ENCODE measurements at places on chromosomes 6 and 20.

DNA sequence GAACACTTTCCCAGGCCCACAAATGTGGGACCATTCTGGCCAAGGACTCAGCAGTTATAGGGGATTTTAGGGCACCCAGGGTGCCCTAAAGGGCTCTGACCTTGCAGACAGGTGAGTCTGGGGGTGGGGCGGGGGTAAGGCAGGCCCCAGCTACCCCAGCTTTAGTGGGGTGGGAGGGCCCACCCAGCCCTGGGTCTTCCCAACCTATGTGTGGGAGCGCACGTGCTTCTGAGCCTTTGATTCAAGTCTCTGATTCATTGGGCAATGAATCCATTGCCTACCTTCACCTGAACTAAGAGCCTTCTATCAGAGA, 958 bp downstream of the SERPINB1 start:
- no peak for DNase-seq

DNA sequence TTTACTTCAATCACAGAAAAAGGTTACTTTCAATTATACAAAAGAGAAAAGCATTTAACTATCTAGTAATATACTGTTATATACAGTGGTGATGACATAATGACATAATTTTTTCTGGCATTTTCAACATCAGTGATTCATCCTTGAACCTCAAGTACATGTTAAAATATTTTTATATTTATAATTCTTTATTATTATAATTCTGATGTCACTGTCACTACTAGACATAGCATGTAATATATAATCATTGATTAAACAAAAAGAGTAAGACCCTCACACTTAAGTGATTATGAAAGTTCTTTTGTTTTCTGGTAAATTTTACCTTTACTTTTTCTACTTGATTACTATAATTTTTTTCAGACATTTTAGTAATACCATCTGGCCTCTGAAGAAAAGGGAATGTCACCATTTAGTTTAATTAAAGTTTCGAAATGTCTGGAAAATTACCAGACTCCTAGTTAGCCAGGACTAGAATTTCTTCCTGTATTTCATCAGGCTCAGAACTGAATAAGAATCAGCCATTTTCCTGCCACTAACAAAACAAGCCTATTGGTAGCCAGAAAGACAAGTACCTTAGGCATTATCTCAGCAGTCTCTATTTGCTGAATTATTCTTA, 71.5 kb downstream of the FILIP1 start:
- no peak for DNase-seq

- DNase-seq, result no peak
These were observed 532 bp upstream of the SLC35F1 start for GRCh38 chr6:117906507-117906957.

DNA sequence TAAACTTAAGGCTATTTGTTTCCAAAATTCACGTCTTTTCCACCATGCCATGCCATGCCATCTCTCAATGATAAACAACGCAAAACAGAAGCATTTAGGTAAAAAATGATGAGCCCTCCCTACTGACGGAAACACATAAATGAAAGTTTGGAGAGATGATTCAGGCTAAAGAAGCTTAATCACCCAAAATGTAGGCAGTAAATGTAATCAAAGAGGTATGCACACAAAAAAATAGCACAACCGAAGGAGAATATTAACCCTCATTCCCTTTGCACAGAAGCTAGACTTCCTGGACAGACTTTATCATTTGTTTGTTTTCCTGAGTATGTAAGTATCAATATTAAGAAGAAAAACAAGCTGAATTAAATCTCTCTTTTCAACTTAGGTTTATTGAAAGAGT, 28.8 kb downstream of the DCDC2 start:
- DNase-seq, result no peak

DNA sequence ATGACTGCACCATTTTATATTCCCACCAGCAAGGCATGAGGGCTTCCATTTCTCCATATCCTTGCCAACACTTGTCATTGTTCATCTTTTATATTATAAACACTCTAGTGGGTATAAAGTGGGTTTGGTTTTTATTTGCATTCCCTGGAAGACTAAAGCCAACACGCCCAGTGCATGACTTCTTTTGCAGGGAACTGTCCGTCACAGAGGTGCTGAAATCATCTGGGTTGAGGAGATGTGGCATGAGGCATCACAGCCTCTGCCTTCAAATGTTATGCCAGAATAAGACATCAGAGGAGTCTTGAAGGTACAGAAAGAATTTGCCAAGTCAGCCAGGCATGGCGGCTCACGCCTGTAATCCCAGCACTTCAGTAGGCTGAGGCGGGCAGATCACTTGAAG, 29.9 kb upstream of the FAM210B start:
- DNase-seq, result no peak

- DNase-seq, result no peak
These were observed 120.8 kb upstream of the TNFAIP3 start for GRCh38 chr6:137746264-137746663.

DNA sequence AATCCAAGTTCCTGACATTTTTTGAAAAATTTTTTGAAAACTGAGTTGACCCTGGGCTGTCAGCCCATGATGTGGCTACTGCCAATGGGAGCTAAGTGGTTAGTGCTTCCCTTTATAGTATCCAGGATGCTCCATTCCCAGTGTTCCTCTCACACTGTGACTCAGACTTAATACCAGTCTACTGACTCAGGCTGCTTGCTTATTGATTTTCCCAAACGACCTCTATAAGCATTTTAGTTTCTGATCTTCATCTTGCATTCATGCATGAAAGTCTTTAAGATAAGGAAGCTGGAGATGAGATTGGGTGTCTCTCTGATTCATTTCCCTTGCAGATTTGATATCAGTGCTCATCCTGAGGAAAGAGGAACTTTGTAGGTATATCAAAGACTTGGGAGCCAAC, 560.0 kb downstream of the TBC1D32 start:
- no peak for DNase-seq

DNA sequence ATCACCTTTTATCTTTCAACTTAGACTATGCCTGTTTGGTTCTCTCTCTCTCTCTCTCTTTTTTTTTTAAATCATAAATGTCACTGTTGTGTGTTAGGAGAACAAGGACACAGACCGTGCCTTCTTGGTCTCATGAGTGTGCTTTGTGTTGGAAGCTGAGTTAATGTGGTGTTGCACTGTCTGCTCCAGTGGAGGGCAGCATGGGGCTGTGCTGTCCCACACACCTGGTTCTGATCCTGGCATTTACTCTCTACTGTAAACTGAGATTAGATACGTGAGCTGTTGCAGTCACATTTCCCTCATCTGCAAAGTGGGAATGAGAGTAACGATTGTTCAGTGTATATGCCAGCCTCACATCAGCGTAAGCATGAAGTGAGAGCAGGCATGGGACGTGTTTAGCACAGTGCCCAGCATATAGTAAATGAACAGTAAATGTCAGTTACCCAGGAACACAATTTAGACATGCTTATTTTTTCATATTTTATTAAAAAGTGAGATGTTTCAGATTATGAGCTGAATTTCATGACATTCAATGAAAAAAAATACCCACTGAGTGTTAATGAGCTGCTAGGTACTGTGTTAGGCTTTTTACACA, 161.1 kb downstream of the FARS2 start:
- no peak for DNase-seq

DNA sequence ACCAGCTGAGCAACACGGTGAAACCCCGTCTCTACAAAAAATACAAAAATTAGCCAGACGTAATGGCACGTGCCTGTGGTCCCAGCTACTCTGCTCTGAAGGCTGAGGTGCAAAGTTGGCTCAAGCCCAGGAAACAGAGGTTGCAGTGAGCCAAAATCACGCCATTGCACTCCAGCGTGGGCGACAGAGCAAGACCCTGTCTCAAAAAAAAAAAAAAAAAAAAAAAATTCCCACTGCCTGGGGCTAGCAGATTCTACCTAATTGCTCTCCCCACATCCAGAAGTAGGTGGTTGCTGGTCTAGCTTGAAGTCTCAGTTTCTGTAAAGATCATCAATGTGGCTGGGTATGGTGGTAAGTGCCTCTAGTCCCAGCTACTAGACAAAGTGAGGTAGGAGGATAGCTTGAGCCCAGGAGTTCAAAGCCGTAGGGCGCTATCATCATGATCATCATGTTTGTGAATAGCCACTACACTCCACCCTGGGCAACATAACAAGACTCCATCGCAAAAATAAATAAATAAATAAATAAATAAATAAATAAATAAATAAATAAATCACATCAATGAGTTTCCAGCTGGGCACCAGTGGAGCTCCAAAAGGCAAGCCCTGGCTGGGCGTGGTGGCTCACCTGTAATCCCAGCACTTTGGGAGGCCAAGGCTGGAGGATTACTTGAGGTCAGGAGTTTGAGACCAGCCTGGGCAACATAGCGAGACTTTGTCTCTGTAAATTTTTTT, 6.3 kb upstream of the AP5S1 start:
- DNase-seq, result no peak

GRCh38 chr20:44309763-44310663, 989 bp downstream of the FITM2 start:
- DNase-seq, result no peak

GRCh38 chr6:72972579-72972978, 252.7 kb downstream of the KHDC1L start:
- DNase-seq, result no peak

DNA sequence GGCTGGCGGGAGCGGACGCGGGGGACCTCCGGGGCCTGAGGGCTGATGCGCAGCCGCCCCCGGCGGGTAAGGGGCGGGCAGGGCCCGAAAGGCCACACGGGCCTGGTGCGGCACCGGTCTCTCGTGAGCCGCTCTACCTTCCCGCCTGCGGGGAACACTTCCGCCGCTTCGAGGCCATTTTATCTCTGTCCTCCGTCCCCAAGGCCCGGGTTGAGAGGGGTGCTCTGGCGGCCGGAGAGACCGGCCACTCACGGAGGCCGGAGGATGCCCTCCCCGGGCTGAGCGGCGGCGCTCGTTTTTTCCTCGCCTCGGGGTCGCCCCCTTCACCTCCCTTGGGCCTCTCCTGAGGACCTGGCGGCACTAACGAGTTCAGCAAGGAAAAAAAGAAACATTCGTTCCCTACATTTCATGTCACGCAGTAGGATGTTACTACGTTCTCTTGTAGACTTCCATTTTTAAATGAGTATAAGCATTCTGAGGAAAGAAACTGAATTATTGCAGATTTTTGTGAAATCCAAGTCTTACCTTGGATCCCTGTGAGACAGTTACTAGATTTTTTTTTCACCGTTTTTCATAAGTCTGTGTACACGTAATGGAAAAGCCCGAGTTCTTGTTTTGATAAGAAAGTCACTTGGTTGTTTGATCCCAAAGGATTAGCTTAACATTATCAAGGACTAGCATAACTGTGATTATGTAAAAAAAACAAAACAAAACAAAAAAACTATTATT, 575 bp downstream of the WTAP start:
- no peak for DNase-seq

GRCh38 chr20:44695674-44696300, 19.4 kb upstream of the CCN5 start:
- no peak for DNase-seq

DNA sequence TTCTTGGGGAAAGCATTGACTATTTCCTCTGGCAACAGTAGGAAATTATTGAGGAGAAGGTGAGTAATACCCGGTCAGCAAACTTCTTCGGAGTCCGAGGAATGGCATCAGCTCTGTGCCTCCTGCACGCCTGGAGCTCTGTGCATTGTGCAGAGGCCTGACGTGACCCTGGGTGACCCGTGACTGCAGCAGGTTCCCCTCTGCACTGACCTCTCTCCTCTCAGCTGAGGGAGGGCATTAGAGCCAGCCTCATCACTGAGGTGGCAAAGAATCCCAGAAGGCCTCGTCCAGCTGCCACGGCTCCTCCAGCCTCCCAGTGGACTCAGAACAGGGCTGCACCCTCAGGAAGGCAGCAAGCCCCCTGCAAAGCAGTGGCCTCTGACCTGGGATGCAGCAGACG, 502.9 kb downstream of the CD83 start:
- DNase-seq, result no peak

- DNase-seq, result no peak
These were observed 12.8 kb upstream of the MANBAL start for GRCh38 chr20:37276494-37277252.

DNA sequence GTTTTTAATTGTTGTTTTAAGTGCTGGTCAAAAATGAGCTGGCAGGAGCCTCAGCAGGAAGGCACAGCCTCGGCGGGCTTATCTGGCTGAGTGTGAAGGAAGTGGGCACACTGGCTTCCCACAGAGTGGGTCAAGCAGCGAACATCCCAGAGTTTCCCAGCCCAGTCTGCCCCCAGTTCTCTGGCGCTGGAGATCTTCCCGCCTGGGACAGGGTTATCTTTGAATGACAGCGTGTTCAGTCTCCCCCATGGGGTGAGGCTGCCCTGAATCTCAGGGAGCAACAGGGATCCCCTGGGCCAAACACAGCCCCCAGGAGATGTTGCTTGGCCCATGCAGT, 122.2 kb upstream of the PTPN1 start:
- no peak for DNase-seq

- no peak for DNase-seq
These were observed 33.9 kb downstream of the HLA-A start for GRCh38 chr6:29976253-29976587.

Data from SIG-M5 (cell line).